ENCODE measurements at places on chromosomes 7 and 10. TPM values are rescaled to one million over a fixed set of nuclear protein-coding genes. Genes with fewer than 3 reads are reported as not detected.

DNA sequence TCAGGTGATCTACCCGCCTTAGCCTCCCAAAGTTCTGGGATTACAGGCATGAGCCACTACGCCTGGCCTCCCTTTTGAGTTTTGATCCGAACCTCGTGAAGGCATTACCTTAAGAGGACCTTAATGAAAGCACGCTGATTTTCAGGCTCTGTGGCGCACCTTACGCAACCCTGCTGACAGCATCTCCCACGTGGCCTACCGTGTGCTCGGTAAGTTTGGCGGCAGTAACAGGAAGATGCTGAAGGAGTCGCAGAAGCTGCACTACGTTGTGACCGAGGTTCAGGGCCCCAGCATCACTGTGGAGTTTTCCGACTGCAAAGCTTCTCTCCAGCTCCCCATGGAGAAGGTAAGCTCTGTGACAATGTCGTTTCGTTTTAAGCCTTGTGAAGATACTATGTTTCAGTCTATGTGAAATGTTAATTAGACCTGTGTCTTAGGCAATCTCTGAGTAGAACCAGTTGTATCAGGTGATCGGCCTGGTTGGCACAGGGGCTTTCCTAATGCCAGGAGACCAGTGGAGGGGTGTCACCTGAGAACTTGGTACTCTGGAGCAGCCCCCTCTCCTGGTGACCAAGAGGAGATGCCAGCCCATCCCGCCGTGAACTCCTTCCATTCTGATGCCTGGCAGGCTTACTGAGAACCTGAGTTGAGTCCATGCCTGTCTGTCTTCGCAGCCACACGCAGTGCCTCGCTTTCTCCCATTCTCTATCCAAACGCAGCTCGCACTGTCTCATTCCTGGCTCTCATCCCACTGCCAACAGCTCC lies 43.5 kb downstream of the TRRAP start:
- peak; percentile 70 for DNase-seq

GRCh38 chr7:49344556-49344955 lies 420.2 kb downstream of the CDC14C start:
- DNase-seq = no peak

The TMEM176A gene
- not detected for total RNA-seq

The RHOBTB1 gene
- total RNA-seq = 5.6 TPM

The RPEL1 gene
- not detected for total RNA-seq

The MALRD1 gene
- 0.70 TPM for total RNA-seq

GRCh38 chr7:89887489-89887888 lies 266.8 kb upstream of the STEAP1 start:
- DNase-seq = peak; percentile 37

DNA sequence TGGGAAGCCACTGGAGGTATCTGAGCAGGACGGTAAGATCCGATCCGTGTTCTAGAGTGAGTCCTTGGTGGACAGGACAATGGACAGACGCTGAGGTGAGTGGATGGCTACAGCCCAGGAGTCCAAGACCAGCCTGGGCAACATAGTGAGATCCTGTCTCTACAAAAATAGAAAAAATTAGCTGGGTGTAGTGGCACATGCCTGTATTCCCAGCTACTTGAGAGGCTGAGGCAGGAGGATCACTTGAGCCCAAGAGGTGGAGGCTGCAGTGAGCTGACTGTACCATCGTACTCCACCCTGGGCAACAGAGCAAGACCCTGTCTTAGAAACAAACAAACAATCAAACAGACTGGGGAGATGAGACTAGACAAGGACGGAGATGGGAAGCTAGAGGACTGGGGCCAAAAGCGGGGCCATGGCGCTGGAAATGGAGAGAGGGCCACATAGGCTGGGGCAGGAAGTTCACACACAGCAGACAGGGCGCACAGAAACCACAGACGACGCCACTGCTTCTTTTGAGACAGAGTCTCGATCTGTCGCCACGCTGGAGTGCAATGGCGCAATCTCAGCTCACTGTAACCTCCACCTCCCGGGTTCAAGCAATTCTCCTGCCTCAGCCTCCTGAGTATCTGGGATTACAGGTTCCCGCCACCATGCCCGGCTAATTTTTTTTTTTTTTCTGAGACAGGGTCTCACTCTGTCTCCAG lies 24.7 kb downstream of the DAGLB start:
- DNase-seq = no peak

DNA sequence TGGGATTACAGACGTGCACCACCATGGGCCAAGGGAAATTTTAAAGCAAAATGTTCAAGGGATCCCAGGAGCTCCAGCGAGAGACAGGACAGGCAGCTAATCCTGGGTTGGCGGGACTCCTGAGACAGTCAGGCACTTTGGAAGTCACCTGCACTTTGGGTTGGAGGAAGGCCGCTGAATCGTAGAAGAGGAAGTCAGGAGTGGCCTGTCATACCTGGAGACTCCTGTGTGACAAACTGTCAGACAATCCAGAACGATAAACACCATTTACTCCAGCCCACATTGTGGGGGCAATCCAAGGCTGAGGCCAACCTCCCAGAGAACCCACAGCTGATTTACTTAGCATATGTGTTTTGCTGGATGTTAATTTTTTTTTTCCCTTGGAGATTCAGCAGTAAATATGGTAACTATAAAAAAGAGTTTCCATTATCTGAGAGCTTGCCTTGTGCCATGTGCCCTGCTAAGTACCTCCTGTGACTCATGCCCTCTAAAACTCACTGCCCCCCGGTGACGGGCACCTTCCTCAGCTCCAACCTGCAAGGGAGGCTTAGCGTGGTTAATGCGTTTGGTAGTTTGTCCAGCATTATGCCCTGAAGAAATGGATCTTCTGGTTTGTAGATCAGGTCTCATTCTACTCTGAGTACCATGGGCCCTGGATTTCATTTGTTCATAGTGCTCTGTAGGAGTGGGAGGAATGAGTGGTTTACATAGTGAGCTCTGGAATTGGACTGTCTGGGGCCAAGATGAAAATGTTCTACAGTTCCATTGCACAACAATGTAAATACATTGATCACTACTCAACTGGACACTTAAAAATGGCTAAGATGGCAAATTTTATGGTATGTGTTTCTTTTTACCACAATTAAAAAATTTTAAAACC lies 50.9 kb downstream of the ICA1 start:
- DNase-seq = no peak
